ENCODE measurements at places on chromosomes 12 and 14.

DNA sequence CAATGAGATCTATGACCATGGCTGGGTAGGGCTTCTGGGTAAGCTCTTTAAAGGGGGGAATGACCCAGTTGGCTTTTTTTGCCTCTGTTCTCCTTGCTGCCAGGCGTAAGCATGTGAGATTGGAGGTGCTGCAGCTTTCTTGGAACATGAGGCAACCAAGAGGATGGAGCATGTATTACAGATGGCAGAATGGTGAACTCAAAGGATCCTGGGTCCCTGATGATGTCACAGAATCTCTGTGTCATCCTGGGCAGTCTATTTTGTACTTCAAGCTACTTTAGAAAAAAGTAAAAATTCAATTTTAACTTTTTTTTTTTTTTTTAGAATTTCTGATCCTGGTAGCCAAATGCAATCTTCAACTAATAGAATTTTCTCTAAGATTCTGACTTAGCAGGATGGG is 8.0 kb downstream of the KRT82 start:
- no peak for DNase-seq

GRCh38 chr12:113257564-113257963 is 36.3 kb downstream of the TPCN1 start:
- no peak for DNase-seq

GRCh38 chr12:125685915-125686314 is 620.7 kb downstream of the AACS start:
- DNase-seq, result no peak

DNA sequence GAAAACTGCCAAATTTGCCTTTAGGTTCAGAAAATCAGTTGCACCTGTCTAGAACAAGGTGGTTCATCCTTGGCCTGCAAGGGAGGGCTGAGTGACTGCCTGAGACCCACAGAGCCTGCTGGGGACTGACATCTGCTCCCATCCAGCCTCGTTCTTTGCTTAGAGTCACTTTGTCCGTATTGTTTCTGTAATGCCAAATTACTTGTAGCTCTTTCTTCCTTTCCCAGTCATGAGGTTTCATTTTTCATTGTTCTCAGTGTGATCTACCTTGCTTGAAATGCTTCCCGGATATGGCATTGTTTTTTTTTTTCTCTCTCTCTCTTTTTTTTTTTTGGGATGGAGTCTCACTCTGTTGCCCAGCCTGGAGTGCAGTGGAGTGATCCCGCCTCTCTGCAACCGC is 21.3 kb downstream of the TSPAN9 start:
- DNase-seq, result no peak

- DNase-seq, result no peak
Measured at GRCh38 chr14:89884761-89885160, 69.8 kb downstream of the EFCAB11 start.

DNA sequence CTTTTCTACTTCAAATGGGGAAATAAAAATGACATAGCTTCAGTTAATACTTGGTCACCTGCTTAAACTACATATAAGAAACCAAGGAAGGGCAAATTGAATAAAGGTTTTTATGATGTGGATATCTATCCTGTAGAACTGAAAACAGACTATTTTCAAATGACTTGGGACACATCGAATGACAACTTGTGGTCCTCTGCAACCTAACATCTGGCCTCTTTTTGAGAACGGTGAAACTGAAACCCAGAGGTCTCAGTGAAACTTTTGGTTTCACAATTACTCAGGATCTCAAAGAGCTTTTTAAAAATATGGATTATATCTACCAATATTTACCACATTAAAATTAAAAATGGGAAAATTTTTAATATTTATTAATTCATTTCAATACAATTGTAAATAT is 65.2 kb downstream of the PPP2R5E start:
- DNase-seq, result no peak

- DNase-seq, result no peak
Measured at GRCh38 chr12:30885321-30885720, 41.2 kb upstream of the TSPAN11 start.

- DNase-seq, result no peak
Measured at GRCh38 chr14:63867933-63868921, 15.4 kb downstream of the SYNE2 start.

DNA sequence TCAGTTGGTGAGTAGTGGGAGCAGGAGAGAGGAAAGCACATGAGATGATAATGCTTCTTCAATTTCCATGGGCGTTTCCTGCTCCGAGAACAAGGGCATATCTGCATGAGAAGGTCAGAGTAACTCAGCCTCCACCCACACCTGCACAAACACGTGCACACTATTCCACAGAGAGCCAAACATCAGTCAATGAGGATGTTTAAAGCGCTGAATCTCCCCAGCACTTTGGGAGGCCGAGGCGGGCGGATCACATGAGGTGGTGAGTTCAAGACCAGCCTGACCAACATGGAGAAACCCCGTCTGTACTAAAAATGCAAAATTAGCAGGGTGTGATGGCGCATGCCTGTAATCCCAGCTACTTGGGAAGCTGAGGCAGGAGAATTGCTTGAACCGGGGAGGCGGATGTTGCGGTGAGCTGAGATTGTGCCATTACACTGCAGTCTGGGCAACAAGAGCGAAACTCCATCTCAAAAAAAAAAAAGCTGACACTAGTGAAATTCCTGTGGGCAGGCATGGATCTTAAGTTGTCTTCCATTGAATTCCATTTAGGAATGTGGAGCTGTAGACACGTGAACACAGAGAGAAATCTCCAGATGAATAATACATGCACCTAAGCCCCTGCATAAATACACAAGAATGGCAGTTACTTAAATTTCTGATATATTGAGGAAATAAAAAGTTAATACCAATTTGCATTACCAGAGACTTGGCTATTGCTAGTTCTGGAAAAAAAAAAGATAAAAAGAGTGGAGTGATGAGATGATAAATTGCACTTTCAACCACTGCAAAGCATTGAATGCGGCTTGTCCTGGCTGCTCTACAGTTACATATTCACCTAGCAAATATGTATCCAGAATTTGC is 1097.4 kb upstream of the TMEM132C start:
- DNase-seq, result no peak

GRCh38 chr14:79036441-79036840 is 866.3 kb downstream of the NRXN3 start:
- DNase-seq, result no peak

GRCh38 chr12:105030820-105031807 is 45.0 kb downstream of the NOPCHAP1 start:
- no peak for DNase-seq

DNA sequence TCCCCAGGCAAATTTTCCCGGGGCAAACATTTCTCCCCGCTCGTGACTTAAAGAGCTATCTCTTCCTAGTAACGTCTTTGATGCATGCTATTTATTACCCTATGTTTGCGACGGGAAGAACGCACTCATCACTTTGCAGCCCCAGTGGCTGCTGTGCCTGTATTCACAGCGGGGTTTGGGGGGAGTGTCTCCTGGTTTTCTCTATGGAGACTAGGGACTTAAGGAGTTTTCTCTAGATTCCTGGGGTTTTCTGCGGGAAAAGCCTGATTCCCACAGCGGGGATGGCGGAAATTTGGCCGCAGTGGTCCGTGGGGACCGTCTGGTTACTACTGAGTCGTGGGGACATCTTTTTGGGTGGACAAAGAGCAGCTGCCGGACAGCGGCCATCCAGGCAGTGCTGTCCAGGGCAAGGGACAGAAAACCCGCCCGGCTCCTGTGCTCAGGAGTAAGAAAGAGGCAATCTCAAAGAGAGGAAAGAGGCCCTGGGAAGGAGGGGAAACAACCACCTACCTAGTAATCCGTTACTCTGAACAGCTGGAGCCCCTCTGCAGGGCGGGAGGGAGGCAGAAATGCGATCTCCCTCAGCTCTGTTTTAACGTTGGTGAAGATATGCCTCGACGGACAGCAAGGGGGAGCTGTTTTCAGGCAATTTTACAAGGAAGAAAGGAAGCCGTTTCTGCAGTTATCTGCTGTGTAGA is 771 bp upstream of the AVPR1A start:
- DNase-seq, result no peak

- no peak for DNase-seq
Measured at GRCh38 chr14:55556929-55557623, 22.9 kb upstream of the KTN1 start.

DNA sequence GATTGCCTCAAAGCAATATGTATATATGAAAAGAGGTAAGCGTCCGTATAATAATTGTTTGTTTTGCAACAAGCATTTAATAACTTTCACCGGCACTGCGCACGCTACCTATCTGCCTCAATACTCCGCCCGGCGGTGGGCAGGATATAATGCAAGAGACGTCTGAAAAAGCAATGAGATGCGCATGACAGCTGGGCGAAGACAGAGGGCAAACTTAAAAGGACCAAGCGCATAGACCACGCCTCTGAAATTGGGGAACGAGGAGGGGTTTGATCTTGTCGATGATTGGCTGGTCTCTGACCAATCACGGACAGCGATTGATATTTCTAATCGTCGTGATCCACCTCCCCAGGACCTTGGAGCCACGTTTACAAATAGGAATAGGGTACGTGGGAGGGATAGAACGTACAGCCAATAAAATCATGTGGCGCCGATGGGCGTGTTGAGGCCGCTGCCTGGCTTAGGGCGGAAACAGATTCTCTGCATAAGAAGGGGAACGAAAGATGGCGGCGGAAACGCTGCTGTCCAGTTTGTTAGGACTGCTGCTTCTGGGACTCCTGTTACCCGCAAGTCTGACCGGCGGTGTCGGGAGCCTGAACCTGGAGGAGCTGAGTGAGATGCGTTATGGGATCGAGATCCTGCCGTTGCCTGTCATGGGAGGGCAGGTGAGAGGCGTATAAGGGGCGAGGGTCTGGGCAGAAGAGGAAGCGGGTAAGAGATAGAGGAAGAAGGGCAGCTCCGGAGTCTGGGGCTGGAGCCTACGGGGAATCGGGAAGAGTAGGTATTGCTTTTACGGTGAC is at the start of gene OS9:
Gene OS9 (plus strand): TSS at position 474 of the 800 bp plus-strand sequence. CDS start 30 bp downstream, at position 504.
- peak; percentile 74 for DNase-seq

GRCh38 chr14:58915646-58916045 is 272.8 kb upstream of the DAAM1 start:
- no peak for DNase-seq

DNA sequence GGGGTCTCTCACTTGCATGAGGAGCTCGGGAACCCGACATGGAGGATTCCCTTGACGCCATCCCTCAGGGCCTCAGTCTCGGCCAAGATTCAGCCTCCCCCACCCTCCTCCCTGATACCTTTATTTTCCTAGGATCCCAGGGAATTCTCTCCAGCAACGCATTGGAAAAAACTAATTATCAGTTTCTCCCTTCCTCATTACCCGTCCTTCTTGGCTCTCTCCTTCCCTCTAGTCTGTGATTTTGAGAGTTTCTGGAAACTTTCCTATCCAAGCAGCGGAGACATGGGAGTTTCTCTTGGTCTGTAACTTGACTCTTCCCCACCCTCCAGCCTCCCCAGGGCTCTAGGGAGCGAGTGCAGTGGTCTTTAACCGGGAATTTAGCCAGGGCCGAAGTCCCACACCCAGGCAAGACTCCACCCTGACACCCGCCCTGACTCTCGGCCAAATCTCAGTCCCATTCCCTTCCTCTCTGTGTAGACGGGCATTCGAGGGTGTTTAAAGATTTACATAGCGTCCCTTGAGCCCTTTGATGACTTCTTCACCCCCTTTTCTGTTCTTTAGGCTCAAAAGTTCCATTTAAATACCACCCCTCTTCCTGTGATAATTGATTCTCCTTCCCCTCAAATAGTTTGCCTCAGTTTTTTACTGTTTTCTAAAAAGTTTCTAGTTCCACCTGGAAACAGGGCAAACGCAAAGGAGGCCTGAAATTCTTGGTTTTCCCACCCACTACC is 6.7 kb downstream of the HOXC5 start:
- DNase-seq, result no peak

DNA sequence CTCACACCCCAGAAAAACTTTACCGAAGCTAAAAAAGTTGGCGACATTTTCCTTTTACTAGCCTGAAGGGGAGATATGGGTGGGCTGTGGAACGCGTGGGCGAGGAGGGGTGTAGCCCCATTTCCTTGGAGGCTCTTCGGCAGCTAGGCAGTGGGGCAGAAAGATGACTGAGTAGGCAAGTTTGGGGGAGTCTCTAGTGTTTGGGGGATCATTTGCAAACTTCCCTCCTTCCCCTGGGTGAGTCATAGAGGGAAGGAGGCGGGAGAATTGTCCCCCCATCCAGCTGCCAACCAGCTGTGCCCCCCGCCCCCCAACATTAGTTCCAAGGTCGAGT is 2.3 kb downstream of the GLI1 start:
- no peak for DNase-seq

- DNase-seq, result no peak
Measured at GRCh38 chr14:96294246-96294645, 38.2 kb downstream of the BDKRB1 start.

DNA sequence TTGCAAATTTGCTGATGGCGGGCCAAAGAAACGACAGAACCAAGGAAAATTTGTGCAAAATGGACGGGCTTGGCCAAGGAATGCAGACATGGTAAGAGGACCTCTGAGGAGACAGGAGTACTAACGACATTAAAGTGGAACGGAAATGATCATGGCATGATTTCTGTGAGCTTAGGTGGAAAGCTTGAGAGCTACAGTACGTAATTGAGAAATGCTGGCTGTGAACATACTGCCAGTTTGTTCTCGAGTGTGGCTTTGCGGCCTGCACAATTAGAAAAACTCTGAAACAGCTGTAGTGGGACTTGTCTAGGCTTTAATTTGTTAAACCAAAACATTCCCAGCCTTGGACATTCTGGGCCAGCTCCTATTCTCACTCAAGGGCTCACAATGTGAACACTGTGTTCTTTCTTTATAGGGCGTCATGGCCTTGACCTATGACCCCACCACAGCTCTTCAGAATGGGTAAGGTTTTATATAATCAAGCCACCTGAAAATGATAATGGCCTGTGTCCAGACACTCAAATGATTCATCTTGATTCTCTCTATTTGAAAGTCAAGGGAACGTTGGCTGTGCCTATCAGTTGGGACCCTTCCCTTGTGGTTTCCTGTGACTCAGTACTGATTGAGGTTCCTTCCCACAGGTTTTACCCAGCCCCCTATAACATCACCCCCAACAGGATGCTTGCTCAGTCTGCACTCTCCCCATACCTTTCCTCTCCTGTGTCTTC is 48.5 kb downstream of the BAZ2A start:
- DNase-seq, result no peak

- DNase-seq, result no peak
Measured at GRCh38 chr12:64714551-64714968, 44.6 kb downstream of the GNS start.

DNA sequence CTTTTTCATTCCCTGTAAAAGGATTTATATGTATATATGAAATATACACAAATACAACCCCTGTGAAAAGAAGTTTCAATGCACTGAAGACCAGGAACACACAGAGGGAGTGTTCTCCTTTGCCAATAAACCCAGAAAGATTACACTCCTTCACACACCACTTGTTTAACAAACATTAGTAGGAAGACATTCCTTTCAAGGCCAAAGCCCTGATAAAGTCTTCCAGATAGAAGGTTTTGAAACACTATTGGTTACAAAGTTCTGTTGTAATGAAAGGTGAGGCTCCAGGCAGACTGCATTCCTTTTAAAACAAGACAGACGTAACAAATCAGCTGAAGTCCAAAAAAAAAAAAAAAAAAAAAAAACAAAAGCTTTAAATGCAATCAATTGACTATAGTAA is 81.0 kb downstream of the PTPN21 start:
- no peak for DNase-seq

GRCh38 chr12:131047789-131048610 is 94.3 kb downstream of the ADGRD1 start:
- DNase-seq, result no peak

- DNase-seq, result no peak
Measured at GRCh38 chr12:75848431-75848925, 183.1 kb downstream of the PHLDA1 start.

Measured in stimulated activated CD4-positive, alpha-beta T cell treated with anti-CD3 and anti-CD28 coated beads, TNF-alpha, amount 100 ng/mL, for 1 hour (primary cell).